ENCODE measurements at places on chromosomes 1 and 21.
A peak's percentile ranks its signal among the peaks of the same experiment; 100 is the strongest.

- peak; percentile 30 for DNase-seq
These were observed 115.5 kb upstream of the IRF2BP2 start for GRCh38 chr1:234725177-234726132.

- DNase-seq = no peak
These were observed 812.6 kb upstream of the ADGRL4 start for GRCh38 chr1:79819140-79819539.

GRCh38 chr1:193083365-193084088 lies 21.7 kb downstream of the GLRX2 start:
- DNase-seq = no peak

DNA sequence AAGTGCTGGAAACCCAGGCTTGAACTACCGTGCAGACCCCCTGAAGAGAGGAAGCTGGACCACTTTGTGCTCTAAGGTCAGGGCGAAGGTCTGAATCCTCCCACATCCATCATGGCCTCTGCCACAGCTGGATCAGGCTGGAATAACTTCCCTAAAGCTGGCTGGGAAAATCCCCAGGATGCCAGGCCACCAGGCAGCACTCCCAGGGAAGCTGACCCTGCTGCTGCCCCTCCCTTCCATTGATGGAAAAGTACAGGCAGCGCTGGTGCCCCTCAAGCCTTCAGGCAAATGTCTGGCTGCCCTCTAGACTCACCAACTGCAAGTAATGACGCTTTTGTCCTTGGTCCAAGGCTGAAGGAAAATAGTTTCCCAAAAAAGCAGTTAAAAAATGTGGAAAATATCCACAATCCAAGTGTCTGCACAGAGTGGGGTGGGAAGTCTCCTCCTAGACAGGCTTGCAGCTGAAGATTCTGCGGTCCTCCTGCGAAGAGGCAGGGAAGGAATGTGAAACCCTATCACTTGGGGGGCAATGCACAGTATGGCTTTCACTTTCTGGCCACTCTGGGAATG lies 39.9 kb upstream of the TSPAN2 start:
- DNase-seq = no peak

DNA sequence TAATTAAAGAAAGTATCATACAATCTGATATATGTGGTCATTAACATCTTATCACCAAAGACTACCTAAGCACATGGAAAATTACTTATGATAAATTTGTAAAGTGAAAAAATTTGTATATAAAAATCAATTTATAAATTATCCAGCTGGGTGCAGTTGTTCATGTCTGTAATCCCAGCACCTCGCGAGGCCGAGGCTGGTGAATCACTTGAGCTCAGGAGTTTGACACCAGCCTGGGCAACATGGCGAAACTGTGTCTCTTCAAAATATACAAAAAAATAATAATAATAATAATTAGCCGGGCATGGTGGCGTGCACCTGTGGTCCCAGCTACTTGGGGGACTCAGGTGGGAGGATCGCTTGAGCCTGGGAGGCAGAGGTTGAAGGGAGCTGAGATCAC lies 82.8 kb upstream of the SYT6 start:
- no peak for DNase-seq

DNA sequence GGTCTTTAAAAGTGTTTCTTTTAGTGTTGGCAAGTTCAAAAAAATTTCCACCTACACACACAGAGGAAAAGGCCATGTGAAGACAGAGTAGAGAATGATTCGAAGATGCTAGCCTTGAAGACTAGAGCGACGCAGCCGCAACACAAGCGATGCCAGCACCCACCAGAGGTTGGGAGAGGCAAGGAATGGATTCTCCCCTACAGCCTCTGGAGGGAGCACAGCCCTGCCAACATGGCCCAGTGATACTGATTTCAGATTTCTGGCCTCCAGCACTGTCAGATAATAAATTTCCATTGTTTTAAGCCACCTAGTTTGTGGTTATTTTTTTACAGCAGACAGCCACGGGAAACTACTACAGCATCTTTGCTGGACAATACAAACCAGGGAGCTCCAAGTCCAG lies 6.9 kb upstream of the ADAR start:
- no peak for DNase-seq

GRCh38 chr1:88661188-88661587 lies 22.9 kb upstream of the PKN2 start:
- no peak for DNase-seq

DNA sequence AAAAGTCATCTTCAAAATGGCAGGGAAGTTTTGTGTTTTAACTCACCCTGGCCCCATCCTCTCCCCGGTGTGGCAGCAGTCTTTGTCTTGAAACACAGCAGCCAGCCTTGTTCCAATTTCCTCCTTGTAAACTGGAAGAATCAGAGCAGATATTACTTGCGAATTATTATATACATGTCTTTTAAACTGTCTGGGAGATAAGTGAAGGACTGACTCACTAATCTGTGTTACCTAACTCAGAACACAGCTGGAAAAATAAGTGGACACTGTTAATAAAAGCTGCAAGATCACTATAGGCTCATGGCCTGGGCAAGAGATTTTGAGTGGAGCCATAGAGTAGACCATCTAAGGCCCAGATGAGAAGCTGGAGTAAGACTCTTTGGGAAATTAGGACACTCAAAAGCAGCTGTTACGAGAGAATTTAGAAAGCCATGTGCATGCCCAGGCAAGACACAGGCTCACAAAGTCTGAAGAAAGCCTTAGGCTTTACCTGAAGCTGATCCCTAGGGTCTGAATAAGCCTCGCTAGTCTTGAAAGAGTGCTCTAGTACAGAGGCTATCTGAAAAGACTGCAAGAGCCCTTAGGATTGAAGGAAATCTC lies 233.0 kb upstream of the RAB4A start:
- DNase-seq = no peak

DNA sequence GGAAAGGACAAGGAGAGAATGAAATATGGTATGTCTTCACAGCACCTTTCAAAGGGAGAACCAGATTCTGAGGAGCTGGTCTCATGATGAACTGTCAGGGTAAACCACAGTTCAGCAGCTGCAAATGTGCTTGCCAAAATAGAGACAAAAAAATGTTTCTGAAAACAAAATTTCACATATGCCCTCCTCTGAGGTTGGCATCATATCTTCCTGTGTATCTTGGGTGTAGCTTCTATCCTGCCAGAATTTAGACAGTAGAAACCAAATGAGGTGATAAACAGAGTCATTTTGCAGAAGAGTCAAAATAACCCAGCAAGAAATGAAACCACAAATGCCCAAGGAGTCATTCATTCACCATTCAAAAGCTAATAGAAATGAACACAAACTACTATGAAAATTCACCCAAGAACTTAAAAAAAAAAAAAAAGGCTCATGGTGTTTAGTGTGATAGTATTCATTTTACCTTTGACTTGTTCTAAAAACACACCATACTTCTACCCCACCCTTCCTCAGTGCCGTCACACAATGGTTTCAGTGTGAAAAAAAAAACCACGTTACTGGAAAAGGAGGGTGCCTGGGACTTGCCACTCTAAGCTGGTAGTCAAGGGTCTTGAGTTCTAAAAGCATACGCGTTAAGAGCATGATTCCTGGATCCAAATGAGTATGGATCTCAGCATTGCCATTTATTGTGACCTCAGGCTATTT lies 18.5 kb downstream of the SELL start:
- no peak for DNase-seq

- no peak for DNase-seq
These were observed 120.9 kb upstream of the KIAA1614 start for GRCh38 chr1:180791806-180792205.

DNA sequence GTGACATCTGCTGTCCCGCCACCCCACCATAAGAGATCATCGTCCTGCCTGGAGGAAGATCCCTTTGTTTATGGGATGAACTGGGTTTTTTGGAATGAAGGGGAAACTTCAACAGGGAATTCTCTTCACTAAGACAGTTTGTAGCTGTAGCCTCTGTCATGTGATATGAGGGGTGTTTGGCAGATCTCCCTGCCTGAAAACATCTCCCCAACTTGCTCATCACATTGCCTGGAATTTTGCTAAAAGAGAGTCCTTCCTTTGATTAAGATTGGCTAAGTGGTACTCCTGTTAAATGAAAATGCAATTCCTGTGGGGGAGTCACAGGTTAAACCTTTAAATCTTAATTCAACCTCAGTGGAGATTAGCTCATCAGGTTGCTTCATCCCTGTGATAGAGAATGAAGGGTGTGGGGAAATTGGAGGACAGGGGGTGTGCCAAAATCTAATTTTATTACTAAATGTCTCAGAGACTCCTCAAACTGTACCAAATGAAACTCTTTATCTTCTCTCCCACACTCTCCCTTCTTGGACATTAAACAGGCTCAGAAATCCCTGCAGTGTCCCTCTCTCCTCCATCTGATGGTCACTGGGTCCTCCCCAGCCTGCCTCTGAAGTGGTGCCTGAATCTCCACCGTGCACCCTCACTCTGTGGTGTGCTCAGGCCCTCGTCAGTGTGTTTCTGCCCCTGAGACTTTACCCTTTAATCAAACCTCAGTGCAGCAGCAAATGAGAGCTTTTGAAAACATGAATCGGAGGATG lies 54.8 kb downstream of the IER5 start:
- DNase-seq = no peak

GRCh38 chr1:162004441-162004950 lies 19.2 kb downstream of the OLFML2B start:
- no peak for DNase-seq

DNA sequence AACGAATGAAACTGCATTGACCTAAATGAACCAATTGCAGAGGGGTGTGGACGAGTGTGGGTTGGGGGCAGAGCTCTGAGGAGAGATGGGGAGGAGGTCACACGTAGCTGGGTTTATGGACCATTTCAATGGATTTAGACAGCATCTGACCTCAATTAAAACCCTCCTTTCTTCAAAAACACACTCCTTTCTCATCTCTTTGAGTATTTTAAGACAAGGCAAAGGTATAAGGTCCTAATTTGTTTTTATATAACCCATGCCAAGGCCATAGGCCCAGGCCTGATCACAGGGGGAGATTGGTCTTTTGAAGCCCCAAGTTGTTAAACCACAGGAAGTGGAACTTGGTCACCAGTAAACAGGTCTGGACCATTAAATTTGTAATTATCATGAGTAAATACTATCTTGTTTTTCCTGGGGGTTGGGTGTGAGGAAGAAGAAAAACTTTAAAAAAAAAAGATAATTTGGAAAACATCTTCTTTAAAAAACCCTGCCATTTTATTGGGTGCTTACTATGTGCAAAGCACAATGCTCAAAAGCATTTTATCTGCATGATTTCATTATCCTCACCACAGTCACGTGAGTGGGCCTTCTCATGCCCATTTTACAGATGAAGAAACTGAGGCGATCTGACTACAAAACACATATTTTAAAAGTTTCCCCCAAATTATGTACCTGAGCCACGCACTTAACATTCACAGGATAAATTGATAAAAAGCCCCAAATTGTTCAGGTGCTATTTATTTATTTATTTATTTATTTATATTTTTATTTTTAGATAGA lies 8.9 kb upstream of the INAVA start:
- DNase-seq = no peak

Measured in stimulated activated CD8-positive, alpha-beta memory T cell treated with anti-CD3 and anti-CD28 coated beads, Interleukin-7, amount 100 ng/mL, for 1 hour (primary cell).